ENCODE measurements at places on chromosomes 11 and 22. TPM values are rescaled to one million over a fixed set of nuclear protein-coding genes. Genes with fewer than 3 reads are reported as not detected.

- H3K27me3 ChIP-seq: peaks cover 20% of the 10 kb centered on the region
- no peak overlapping the region for H3K27ac ChIP-seq
- peak overlapping the region; percentile 59 for H3K4me3 ChIP-seq
- DNase-seq: no peak
Measured at GRCh38 chr22:29070490-29070889, 2.3 kb upstream of the KREMEN1 start.

GRCh38 chr11:68149417-68149816, 28.2 kb upstream of the CHKA start:
- H3K27me3 ChIP-seq: no peaks in the 10 kb centered on the region
- H3K4me1 ChIP-seq: peaks cover 10% of the 10 kb centered on the region
- no peak for DNase-seq

GRCh38 chr11:75263944-75264349, 23.4 kb downstream of the TPBGL start:
- H3K4me1 ChIP-seq: peaks cover 31% of the 10 kb centered on the region
- H3K27me3 ChIP-seq: no peaks in the 10 kb centered on the region
- H3K36me3 ChIP-seq: peaks cover 2% of the 10 kb centered on the region
- DNase-seq: no peak
- no peak overlapping the region for H3K4me3 ChIP-seq
- peak overlapping the region; percentile 93 for H3K27ac ChIP-seq

DNA sequence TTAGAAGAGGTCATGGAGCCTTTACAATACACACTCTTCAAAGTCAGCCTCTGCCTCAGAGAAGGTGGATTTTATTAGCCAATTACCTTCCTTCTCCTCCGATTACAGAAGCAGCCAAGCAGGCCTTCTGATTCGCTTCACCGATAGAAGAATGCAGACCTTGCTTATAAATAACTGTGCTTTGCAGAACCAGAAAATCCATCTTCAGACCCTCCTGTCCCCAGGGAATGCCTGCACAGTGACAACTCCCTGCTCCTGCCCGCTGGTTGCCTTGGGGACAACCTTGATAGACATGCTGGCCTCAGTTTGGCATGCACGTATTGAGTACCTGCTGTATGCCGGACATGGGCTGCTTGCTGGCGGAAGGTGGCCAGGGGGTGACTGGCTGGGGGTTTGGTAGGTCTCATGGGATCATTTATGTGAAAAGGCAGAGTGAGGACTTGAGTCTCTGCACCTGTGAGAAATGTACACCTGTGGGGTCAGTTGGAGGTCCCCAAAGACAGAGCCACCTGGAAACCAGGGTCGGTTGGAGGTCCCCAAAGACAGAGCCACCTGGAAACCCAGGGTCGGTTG, 1238.7 kb downstream of the BRD1 start:
- no peak for DNase-seq
- peaks cover 10% of the 10 kb centered on the region for H3K27me3 ChIP-seq

DNA sequence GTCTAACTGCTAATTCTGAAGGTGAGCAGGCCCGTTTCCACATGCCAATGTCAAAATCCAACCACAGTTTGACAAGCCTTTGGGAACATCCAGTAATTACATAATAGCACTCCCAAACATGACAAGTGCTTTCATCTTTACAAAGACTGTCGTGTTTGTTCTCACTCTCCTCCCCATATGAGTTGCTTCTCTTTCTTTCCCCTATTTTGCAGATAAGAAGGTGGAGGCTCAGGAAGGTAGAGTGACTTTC, 55.9 kb upstream of the CD44 start:
- H3K4me1 ChIP-seq: peaks cover 37% of the 10 kb centered on the region
- H3K36me3 ChIP-seq: no peaks in the 10 kb centered on the region
- H3K27ac ChIP-seq: peak overlapping the region; percentile 99
- peak overlapping the region; percentile 85 for H3K4me3 ChIP-seq
- H3K27me3 ChIP-seq: no peaks in the 10 kb centered on the region
- no peak for DNase-seq

DNA sequence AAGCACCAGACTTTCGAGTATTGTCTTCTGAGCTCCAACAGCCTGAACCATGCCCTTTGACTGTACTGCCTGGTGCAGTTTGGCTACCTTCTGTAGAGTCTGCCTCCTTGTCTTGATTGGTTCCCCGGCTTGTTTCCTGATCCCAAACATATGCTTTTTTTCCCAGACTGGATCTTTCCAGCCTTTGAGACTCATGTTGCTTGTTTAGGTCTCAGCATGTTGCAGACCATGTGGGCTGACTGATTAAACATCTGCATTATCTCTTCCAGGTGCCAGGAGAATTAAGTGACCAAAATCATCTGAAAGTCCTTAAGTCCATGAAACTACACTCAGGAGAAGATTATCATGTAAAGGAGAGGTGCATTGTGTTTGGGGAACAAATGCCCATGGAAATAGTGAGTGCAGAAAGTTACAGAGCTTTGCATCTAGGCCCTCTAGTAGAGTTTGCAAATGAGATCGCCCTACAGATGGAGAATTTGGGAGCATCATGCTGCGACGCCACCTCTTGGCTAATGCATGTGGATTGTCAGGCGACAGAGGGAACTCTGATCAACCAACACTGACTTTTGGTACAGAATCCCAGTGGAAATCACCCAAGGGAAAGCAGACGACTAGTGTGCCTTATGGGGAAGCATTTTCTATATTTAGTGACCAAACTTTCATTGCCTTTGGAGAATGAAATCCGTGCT, 188.8 kb downstream of the BLID start:
- no peak overlapping the region for H3K4me3 ChIP-seq
- no peaks in the 10 kb centered on the region for H3K36me3 ChIP-seq
- no peak overlapping the region for H3K27ac ChIP-seq
- H3K27me3 ChIP-seq: peaks cover 36% of the 10 kb centered on the region
- no peak for DNase-seq

The GGT1 gene
- 21.1 TPM for total RNA-seq

- H3K4me3 ChIP-seq: no peak overlapping the region
- DNase-seq: no peak
- H3K4me1 ChIP-seq: no peaks in the 10 kb centered on the region
- no peak overlapping the region for H3K27ac ChIP-seq
Measured at GRCh38 chr11:15618583-15619032, 503.9 kb downstream of the INSC start.

DNA sequence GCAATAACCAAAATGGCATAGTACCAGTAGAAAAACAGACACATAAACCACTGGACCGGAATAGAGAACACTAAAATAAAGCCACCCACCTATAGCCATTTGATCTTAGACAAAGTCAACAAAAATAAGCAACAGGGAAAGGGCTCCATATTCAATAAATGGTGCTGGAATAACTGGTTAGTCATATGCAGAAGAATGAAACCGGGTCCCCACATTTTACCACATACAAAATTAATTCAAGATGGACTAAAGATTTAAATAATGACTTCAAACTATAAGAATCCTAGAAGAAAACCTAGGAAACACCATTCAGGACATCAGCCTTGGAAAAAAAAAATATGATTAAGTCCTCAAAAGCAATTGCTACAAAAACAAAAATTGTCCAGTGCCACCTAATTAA, 30.1 kb upstream of the NOX4 start:
- H3K4me1 ChIP-seq: no peaks in the 10 kb centered on the region
- no peak overlapping the region for H3K27ac ChIP-seq
- no peaks in the 10 kb centered on the region for H3K36me3 ChIP-seq
- no peak for DNase-seq
- no peaks in the 10 kb centered on the region for H3K27me3 ChIP-seq
- H3K4me3 ChIP-seq: no peak overlapping the region

DNA sequence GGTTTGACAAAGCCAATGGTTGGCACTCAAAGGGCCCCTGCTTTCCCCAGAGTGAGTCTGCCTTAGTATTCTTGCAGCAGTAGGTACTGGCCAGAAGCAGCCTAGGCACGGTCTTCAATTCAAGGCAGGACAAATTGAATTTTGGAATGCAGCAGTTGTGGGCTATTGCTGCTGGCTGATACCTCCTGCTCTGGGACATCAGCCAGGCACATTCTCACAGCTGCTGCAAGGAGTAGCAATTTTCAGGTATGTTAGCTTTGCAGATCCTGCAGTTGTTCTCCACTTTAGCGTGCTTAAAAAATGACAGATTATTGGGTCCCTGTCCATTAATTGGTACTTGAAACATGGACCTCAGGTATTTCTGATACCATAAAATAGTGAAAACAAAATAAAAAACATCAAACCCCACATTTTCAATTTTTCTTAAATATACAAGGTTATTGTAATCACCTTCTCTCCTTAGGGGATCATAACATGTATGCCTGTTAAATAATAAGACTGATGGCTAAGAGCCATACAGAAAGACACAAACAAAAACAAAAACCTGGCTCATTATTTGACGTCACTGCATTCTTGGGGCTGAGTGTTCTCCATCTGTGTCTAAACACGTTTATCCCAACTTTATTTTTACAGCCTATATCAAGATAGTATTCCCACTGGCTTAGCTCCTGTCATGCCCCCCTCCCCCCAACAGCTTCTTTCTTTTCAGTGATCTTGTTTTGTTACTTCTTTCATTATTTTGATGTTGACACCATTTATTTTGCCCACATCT, 85.1 kb upstream of the CARD18 start:
- no peaks in the 10 kb centered on the region for H3K36me3 ChIP-seq
- no peak overlapping the region for H3K4me3 ChIP-seq
- no peak for DNase-seq
- H3K27me3 ChIP-seq: peaks cover 12% of the 10 kb centered on the region
- no peak overlapping the region for H3K27ac ChIP-seq
- no peaks in the 10 kb centered on the region for H3K4me1 ChIP-seq

DNA sequence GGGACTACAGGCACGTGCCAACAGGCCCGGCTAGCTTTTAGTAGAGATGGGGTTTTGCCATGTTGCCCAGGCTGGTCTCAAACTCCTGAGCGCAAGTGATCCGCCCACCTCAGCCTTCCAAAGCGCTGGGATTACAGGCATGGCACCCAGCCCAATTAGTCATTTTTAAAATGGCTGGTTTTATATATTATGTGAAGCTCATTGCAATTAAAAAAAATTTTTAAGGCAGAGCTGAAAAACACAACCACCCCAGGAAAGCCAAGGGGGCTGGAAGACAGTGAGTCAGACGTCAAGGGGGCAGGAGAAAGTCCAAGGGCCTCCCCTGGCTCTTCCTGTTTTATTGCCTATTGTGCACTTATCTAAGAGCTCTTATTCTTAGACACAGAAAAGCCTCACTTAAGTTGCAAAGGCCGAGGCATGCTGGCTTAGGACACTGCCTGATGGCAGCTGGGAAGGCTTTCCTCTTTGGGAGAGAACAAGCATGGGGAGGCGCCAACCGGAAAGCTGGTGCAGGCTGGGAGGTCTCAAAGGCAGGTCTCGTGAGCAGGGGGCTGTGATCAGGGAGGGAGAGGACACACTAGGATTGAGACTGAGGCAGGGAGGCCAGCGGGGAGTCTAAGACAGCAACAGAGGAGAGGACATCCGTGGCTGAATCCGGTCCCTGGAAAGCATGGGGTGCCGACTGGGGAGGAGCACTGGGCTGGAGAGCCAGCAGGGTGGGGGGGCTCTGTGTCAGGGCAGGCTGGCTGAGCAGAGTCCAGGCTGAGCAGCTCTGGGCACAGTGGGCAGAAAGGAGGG, 11.1 kb upstream of the OSM start:
- no peaks in the 10 kb centered on the region for H3K27me3 ChIP-seq
- H3K4me3 ChIP-seq: no peak overlapping the region
- H3K4me1 ChIP-seq: peaks cover 57% of the 10 kb centered on the region
- no peaks in the 10 kb centered on the region for H3K36me3 ChIP-seq

GRCh38 chr11:120184946-120185705, 25.7 kb upstream of the OAF start:
- no peaks in the 10 kb centered on the region for H3K4me1 ChIP-seq
- no peaks in the 10 kb centered on the region for H3K36me3 ChIP-seq
- H3K4me3 ChIP-seq: no peak overlapping the region
- no peak for DNase-seq
- H3K27ac ChIP-seq: no peak overlapping the region

DNA sequence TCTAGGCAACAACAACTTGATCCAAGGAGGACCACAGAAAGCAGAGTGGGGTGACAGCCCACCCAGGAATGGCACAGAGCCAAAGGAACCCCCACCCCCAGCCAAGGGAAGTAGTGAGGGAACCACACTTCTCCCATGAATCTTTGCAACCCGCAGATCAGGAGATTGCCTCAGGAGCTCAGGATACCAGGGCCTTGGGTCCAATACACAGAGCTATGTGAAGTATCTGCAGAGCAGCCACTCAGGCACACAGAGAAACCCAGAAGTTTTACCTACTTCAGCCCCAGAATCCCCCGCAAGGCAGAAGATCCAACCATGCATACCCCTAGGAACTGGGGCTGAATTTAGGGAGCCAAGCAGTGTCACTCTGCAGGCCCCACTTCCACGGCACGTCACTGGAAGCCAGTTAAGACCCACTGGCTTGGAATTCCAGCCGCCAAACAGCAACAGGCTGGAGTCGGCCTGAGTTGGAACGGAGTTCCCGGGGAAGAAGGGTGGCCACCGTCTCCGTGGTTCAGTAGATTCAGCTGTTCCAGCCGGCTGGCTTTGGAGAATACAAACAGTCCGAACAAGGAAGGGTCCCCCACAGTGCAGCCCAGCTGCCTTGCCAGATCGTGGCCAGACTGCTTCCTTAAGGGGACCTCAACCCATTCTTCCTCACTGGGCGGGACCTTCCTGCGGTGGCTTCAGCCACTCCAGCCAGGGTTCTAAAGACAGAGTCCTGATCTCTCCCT, 174.1 kb downstream of the TTC28 start:
- H3K4me3 ChIP-seq: no peak overlapping the region
- peaks cover 23% of the 10 kb centered on the region for H3K27me3 ChIP-seq
- no peak overlapping the region for H3K27ac ChIP-seq
- DNase-seq: no peak
- no peaks in the 10 kb centered on the region for H3K4me1 ChIP-seq

DNA sequence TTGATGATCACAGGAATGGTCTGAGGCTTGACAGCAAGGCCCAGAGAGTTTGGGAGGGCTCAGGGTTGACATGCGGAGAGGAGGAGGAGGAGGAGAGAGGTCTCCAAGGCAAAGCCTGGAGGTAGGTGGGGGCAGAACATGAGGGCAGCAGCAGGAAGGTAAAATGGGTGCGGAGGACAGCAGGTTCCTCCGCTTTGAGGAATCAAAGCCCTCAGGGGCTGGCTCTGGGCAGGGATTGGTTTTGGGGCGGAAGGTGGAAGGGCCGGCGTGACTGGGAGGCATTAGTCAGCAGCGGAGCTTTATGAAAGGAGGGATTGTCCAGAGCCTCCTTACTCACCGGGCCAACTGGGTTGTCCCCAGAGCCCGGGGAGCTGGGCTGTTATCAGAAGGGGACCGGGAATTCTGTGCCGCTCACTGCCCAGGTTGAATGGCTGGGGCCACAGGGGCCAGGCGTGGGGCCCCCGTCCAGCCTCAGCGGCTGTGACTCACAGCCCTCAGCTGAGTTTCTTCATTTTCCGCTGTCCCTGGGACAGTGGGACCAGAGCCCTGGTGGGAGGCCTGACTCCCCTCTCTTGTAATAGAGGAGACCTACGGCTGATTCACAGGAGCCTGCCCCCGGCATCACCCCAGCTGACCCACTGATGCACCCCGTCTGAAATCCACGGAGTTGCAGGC, 36.2 kb downstream of the LIF start:
- no peak overlapping the region for H3K27ac ChIP-seq
- H3K27me3 ChIP-seq: no peaks in the 10 kb centered on the region
- DNase-seq: no peak
- H3K4me3 ChIP-seq: no peak overlapping the region
- H3K36me3 ChIP-seq: no peaks in the 10 kb centered on the region
- H3K4me1 ChIP-seq: peaks cover 9% of the 10 kb centered on the region
